ENCODE measurements at places on chromosomes 4 and X.

GRCh38 chrX:22467571-22467970 lies 194.9 kb downstream of the CBLL2 start:
- no peak for DNase-seq

DNA sequence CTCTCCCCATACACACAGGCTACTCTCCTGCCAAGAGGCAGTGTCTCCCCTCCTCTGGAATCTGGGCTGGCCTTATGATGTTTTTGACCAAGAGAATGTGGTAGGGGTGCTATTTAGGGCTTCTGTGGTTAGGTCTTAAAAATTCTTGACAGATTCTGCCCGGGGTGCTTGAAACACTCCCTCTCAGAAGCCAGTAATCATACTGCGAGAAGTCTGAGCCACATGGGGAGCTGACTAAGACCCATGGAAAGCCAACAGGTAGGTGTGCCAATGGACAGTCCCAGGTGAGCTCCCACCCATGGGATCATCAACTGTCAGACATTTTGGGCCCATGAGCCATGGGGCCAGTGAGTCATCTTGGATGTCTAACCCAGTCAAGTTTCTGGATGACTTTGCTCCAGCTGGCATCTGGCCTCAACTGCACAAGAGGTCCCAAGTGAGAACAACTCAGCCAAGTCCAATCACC lies 315.7 kb downstream of the FBXW7 start:
- no peak for DNase-seq

DNA sequence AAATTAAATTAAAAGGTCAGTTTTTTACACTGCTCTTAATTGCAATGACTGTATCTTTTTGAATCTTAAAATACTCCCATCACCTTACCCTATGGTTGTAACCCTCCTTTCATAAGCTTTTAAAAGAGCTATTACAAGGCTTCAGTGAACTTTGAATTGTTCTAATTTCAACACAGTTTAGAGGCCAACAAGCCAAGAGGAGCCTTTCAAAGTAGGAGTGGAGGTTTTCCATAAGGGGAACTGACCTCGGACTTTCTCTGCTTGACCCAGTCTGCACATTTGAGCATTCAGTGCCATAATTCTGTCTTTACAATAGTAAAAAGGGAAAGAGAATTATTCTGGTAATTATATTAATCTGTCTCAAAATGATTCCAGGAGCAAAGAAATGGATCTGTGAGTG lies 98.9 kb downstream of the PARM1 start:
- DNase-seq, result no peak

- no peak for DNase-seq
Measured at GRCh38 chr4:118730683-118731082, 45.5 kb downstream of the METTL14 start.

- no peak for DNase-seq
Measured at GRCh38 chr4:30833206-30833605, 113.0 kb downstream of the PCDH7 start.

- DNase-seq, result no peak
Measured at GRCh38 chr4:89056953-89057398, at the start of gene FAM13A. FAM13A (minus strand) TSS chr4:89057185; CDS start chr4:89056964, 221 bp downstream.

GRCh38 chrX:151713849-151714248 lies 2.0 kb upstream of the FATE1 start:
- no peak for DNase-seq

GRCh38 chr4:140426610-140427105 lies 790 bp downstream of the CLGN start:
- no peak for DNase-seq

GRCh38 chrX:110003167-110004156 lies 548 bp downstream of the TMEM164 start:
- DNase-seq, result no peak

- DNase-seq, result no peak
Measured at GRCh38 chr4:161132715-161133425, 1030.9 kb downstream of the FSTL5 start.

- peak; percentile 1 for DNase-seq
Measured at GRCh38 chr4:147518846-147519767, 38.2 kb downstream of the EDNRA start.

GRCh38 chr4:169665046-169665737 lies 44.8 kb downstream of the CLCN3 start:
- DNase-seq, result no peak

DNA sequence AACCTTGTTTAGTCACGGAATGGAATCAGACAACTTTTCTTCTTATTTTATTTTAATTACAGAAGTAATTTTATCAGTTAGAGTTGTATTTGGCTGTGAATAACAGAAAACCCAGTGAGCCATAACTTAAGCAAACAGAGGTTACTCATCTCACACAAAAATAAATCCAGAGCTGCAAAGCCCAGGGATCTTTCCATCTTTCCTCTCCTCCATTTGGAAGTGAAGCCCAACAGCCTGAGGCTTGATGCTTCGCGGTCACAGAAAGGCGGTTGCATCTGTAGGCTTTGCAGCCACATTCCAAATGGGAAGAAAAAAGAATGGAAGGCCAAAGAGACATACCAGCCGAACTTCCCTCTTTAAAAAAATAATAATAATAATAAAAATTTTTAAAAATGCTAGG lies 22.6 kb downstream of the CHRNA9 start:
- DNase-seq, result no peak

DNA sequence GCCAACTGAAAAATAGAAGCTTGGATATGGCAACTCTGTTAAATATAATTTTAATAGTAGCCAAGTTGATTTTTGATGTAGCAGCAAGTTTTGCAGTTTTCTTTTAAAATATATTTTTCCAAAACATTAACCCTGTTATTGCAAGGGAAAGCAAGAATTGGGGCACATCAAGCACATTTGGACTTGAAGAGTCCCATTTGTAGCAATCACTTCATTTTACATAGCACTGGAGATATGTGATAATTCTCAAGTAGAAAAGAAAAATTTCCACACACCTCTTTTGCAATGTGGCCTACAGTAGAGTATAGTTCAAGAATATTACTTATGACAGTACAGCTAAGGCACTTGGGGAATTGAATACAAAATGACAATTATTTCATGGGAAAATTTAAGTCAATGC lies 1.9 kb upstream of the PPP4R3C start:
- no peak for DNase-seq

DNA sequence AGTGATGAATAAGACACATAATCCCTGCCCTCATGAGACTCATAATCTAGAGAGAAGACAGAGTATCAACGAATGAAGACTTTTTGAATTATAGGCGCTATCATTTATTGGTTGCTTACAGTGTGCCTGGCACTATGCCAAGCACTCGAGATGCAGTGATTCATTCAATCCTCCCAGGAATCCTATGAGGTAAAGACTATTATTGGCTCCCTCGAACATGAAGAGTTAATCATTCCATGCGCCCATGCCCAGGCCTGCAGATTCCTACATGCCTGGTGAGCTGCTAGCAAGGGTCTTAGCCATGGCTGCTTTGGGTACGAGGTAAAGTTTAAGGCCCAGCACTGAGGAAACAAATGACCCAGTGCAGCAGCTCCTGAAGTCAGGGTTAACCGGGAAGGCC lies 47.0 kb downstream of the TEX13B start:
- DNase-seq, result no peak

- DNase-seq, result no peak
Measured at GRCh38 chr4:113815826-113816225, 54.3 kb upstream of the CAMK2D start.

DNA sequence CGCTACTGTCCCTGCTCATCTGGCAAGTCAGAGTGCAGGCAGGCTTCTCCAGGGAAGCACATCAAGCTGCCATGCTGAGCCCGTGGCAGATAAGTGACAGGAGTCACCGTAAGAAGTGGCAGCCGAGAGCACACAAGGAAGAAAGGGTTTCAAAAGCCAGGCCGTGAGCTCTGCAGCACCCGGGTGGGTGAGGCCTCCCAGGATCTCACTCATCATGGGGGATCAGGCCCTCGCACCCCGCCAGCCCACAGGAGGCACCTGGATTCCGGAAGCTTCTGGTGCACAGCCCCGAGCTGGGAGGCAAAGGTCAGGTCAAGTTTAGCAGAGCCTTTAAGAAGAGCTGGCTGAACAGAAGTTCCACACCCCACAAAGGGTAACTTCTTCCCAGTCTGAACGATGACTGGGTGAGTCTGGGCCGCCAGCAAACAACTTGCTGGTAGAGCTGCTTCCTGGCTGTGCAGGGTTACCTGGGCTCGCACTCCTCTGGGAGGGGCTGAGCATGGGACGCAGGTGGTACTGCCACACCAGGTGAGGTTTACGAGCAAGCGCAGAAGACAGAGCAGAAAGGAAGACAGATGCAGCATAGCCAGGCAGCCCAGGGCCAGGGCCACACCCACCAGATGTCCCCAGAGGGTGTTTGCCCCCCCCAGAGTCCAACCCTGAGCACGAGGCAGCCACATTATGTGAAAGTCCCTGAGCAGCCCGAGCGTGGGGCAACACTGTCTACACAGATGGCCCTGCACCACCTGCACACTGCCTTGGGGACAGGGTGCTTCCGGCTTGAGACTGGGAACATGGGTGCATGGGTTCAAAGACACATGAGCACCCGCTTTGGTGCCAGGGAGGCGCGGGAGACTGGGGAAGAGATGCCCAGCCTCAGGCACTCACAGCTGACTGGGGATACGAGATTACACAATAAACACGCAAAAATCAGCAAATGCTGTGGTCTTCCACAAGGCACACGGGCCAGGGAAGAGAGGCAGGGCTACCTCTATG lies 7.7 kb downstream of the CCNQ start:
- DNase-seq, result no peak

DNA sequence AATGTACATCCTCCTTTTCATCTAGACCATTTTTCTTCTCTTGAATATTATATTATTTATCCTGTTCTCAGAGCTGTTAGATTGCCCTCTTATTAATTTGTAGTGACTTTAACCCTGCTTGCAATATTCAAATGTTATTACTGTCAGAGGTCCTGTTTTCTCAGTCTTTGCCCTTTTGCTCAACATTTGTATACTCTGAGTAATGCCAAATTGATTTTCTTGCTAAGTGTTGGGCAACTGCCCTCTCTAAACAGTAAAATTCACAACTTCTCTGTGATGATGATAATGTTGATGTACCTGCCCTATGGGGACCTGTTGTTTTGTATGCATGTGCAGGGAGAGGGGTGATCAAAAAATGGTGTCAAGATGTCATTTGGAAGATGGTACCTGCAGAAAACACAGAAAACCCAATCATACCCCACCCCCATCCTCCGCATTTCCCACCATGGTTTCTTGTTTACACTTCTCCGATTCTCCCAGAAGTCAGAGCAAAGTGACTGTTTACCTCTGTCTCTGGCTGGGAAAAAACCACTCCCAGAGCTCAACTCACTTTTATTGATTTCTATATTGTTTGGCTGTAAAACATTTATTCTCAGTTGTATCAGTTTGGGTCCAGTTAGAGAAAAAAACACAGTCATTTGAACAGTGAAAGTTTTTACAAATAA lies 694.0 kb downstream of the IL1RAPL1 start:
- no peak for DNase-seq

- DNase-seq, result no peak
Measured at GRCh38 chr4:2304321-2304876, 42.5 kb upstream of the MXD4 start.

DNA sequence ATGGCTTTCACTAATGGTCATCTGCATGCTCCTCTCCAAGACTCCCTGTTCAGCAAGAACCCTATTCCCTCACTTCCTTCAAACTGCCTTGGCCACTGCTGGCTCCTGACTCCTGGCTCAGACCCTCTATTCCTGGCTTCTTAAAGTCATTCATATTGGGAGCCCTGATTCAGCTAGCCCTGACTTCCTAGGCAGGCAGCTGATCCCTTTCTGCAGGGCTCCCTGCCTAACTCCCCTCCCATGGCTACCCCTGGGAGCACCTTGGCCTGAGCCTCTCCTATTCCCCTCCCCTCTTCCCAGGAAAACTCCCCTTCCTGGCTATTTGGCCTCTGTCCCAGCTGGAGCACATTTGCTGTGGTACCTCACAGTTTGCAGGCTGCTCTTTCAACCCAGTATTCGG lies 154.9 kb upstream of the PJA1 start:
- no peak for DNase-seq

DNA sequence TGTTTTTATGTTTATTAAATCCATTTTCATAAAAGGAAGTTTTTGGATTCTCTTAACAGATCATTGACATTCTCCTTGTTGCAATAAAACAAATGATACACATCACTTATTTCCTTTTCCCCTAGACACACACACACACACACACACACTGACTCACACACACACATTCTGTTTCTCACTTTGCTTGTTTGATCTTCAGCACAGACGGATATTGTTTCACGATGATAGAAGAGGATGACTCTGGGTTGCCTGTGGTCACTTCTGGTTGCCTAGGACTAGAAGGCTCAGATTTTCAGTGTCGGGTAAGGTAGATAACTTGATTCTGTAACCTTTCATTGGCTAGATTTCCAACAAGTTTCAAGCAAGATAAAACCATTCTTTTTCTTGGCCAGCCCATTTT lies 356.8 kb downstream of the BMPR1B start:
- no peak for DNase-seq

DNA sequence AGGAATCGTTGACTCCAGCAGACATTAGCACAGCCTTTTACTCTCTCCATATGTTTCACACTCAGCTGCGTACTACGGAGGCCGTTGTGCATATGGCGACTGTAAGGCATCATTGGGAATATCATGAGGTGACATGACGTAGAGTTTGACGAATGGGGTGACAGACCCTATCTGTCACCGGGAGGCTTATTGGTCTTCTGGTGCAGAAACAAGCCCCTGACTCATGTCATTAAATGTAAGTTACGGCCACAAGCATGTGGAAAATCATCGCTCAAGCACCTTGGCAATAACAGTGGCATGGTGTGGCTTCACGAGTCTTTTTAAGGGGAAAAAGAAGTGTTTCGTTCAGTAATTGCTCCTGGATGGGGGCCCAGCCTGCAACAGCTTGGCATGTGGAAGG lies 115.2 kb upstream of the LRPAP1 start:
- no peak for DNase-seq

DNA sequence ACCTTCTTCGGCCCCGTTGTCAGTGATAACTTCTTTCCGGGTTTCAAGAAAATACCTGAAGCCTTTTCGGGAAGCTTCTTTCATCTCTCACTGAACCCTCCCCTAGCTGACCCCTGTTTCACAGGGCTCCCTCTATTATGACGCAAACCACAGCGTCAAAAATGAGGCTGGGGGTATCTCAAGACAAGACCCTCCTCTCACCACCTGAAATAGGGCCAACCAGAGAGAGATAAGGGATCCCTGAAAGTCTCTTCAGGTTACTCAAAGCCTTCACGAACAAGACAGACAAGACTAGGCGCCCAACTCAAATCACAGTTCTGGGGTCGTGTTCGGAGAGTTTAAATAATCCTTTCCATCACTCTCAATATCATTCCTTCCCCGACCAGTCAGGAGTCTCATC lies 1.2 kb downstream of the PHF8 start:
- no peak for DNase-seq

DNA sequence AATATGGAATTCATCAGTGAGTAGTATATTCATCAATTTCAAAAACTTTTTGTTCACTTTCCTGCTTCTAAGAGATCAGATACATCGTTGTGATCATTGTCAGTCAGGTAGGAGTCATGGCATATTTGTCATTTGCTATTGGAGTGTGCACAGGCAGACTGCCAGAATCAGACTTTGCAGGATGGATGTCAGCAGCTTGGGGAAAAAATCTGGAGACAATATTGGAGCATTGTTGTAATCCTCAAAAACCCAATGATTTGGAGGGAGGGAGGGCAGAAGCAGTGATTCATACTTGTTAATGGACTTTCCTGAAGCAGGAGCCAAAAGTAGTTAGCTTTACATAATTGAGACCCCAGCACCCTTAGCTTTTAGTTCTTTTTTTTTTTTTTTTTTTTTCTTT lies 59.6 kb upstream of the DRP2 start:
- no peak for DNase-seq

GRCh38 chr4:122259849-122260248 lies 107.7 kb downstream of the BLTP1 start:
- no peak for DNase-seq

GRCh38 chrX:38692961-38693360 lies 108.3 kb upstream of the MID1IP1 start:
- no peak for DNase-seq

GRCh38 chr4:86496094-86497080 lies 97.7 kb upstream of the PTPN13 start:
- no peak for DNase-seq
